ENCODE measurements at places on chromosomes 7 and 10.
A peak's percentile ranks its signal among the peaks of the same experiment; 100 is the strongest.

- DNase-seq, result no peak
Observed at GRCh38 chr10:70668454-70668970, 3.8 kb upstream of the ADAMTS14 start.

- no peak for DNase-seq
Observed at GRCh38 chr10:121076776-121077715, 225.9 kb downstream of the WDR11 start.

DNA sequence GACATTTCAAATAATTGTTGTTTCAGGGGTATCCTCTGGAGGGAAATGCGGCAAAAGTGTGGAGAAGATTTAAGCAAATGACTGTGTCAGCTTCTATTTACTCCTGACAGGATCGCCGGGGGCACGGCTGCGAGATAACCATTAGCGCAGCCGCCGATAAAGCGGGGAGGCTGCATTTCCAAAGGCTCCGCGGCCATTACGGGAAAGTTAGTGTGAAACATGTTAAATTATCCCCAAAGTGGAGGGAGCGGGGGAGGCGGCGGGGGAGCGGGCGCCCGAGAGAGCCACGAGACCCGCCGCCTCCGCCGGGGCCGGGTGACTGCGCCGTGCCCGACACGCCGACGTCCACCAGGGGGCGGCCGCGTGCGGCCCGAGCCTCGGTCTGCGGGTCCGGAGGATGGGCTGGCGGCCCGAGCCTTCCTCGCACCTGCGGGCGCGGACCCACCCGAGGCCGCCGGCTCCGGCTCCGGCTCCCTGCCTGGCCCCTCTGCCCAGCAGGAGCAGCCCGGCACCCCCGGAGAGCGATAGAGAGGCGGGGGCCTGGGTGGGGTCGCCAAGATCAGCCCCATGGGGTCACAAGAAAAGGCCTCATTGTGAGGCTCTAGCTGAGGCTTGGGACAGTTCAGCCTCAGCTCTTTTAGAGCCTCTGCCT lies 74.4 kb upstream of the PAX2 start:
- DNase-seq, result peak; percentile 57

DNA sequence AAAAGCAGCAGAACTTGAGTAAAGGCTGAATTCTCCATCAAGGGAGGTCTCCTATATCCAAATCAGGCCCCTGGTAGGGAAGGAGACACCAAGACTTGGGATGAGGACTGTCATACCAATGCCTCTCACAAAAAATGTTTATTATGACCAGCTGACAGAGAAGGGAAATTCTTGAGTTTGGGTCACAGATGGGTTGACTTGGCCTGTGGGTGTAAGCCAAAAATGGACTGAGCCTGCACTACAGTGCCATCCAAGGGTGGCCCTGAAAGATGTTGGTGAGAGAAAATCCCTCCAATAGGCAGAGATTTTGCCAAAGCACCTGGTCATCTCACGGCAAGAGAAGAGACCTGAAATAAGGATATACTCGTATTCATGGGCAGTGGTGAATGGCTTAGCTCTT lies 27.0 kb upstream of the PPIF start:
- DNase-seq, result no peak

- no peak for DNase-seq
Observed at GRCh38 chr7:83575436-83575835, 73.5 kb downstream of the SEMA3E start.

GRCh38 chr7:142784096-142784495 lies 13.3 kb downstream of the PRSS2 start:
- DNase-seq, result no peak

- DNase-seq, result no peak
Observed at GRCh38 chr7:70392256-70392876, 739.6 kb upstream of the GALNT17 start.

- no peak for DNase-seq
Observed at GRCh38 chr7:130069179-130069977, 956 bp upstream of the KLHDC10 start.

- no peak for DNase-seq
Observed at GRCh38 chr7:134996097-134996550, 9.8 kb downstream of the AGBL3 start.

DNA sequence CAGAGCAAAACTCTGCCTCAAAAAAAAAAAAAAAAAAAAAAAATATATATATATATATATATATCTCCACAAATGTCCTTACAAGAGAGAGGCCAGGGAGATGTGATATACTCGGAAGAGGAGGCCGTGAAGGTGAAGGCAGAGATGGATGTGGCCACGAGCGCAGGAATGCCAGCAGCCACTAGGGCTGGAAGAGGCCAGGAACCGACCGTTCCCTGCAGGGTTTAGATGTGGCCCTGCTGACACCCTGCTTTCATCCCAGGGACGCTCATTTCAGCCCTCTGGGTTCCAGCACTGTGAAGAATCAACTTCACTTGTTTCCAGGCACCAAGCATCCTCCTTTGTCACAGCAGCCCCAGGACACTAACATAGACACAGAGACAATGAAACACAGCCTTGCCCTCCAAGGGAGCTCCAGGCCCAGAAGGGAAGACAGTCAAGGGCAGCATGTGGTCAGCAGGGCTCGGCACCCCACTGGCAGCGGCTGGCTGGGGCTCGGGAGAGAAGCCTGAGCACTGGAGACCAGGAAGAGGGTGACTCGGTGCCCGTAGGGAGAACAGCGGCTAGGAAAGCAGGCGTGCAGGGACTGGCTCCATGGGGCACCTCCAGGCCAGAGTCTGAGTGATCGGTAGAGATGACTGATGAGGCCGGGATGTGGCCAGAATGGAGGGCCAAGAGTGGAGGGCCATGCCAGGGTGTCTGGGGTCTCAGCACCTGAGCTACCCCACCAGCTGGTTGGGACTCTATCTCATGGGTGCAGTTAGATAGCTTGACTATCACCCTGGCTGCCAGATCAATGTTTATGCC lies 7.6 kb downstream of the WDR86 start:
- no peak for DNase-seq

DNA sequence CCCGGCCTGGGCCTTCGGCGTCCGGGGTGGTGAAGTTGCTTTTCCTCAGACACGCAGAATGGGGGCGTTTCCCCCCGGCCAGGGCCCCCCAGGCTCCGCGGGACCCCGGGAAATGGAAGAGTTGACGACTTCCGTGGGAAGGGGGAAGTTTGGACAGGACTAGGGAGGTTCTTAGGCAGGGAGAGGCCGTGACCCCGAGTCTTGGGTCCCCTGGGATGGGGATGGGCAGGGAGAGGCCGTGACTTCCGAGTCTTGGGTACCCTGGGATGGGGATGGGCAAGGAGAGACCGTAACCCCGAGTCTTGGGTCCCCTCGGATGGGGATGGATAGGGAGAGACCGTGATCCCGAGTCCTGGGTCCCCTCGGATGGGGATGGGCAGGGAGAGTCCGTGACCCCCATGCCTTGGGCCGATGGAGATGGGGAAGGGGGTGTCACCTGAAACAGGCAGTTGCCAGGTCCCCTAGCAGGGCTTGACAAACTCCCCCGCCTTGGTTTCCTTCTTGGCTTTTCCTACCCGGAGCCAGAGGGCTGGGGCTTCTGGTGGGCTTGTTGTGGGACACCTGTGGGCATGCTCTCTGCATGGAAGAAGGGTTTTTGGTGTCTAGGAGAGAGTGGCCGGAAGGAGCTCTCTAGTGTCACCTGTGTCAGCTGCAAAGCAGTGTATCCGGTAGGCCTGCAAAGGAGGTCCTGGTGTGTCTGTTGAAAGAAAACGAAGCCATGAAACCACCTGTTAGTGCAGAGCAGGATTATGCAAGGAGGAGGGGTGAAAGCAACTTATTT lies 1.1 kb downstream of the TRRAP start:
- DNase-seq, result no peak

DNA sequence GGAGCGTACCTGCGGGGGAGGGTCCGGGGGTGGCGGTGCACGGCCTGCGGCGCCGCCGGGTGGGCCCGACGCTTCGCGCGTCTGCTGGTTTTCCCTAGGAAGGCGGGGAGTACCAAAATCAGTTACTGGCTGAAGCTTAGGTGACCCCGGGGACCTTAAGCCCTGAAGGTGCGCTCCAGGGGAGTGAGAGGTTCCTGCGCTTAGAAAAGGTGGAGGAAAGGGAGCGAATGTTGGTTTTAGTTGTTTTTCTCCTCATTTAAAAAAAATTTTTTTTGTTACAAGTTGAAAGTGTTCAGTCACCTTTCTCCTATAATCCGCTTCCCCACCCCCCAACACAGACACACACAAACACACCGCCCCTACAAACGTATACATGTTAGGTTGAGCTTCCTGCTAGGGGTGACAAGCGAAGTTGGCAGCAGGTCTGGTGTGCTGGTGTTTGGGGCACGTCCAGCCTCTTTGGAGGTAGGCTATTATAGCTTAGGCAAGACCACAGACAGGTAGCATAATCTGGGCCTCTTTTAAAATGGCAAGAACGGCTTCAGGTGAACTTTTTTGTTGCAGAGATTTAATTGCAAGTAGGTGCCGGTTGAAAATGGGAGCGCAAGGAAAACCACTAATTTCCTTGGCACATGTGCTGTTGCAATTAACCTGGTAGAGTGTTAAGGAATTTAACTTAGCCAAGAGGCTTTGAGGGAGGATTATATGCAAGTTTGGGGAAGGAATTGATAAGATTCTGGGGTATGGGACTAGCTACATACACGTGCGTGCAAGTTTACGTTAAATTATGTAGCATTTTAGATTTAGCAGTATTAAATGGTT lies 945 bp downstream of the ADD3 start:
- no peak for DNase-seq

DNA sequence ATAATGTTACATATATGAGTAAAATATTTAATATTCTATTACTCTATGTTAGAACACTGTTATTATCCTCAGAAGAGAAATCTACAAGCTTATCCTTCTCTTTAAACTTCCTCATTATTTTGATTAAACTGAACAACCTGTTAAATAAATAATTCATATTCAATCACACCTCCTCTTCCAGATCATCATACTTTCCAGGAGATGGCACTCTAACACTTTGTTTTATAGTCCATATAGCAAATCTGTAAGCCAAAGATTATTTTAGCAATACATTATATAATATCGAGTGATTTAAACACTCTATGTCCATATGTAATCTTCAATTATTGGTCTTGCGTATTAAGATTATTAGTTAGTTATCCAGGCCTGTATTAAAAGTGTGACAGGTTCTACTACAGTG lies 694.1 kb downstream of the ANKRD7 start:
- no peak for DNase-seq

- DNase-seq, result no peak
Observed at GRCh38 chr7:97145068-97145467, 27.6 kb downstream of the SDHAF3 start.

DNA sequence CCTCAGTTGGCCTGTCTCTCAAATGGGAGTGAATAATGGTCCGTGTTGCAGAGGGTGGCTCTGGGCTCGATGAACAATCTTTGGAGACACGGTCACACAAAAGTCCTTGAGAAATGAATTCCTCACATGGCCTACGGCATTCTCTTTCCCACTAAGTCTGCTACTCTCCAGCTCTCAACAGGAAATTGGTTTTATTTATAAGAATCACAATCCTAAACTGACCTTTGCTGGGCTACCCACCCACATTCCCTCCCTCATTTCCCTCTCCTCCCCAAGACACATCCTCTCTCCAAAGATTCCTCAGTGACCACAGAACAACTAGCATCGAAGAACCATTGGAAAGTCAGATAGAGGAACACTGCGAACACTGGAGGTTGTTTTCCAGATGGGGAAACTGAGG lies 4.7 kb downstream of the AFAP1L2 start:
- DNase-seq, result no peak

- no peak for DNase-seq
Observed at GRCh38 chr7:4828720-4829383, 33.0 kb downstream of the PAPOLB start.

DNA sequence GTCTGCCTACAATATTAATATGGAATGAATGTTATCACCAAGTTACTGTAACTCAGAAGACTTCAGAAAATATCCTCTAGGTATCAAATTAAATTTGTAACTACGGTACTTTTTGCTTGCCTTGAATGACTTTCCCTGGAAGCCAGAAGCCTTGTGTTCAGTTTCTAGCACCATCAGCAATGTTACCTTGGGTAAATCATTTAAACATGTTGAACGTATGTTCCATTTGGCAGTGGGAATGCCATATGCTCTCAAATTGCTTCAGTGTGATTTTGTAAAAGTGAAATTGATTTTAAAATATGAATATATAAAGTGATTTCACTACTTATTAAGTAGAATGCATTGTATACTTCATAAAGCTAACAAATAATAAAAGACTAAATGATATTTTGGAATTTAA lies 11.2 kb downstream of the RPA3 start:
- no peak for DNase-seq

GRCh38 chr10:30854656-30855055 lies 177.0 kb downstream of the ZNF438 start:
- DNase-seq, result no peak

- no peak for DNase-seq
Observed at GRCh38 chr7:86964973-86965726, 94.3 kb downstream of the ELAPOR2 start.

DNA sequence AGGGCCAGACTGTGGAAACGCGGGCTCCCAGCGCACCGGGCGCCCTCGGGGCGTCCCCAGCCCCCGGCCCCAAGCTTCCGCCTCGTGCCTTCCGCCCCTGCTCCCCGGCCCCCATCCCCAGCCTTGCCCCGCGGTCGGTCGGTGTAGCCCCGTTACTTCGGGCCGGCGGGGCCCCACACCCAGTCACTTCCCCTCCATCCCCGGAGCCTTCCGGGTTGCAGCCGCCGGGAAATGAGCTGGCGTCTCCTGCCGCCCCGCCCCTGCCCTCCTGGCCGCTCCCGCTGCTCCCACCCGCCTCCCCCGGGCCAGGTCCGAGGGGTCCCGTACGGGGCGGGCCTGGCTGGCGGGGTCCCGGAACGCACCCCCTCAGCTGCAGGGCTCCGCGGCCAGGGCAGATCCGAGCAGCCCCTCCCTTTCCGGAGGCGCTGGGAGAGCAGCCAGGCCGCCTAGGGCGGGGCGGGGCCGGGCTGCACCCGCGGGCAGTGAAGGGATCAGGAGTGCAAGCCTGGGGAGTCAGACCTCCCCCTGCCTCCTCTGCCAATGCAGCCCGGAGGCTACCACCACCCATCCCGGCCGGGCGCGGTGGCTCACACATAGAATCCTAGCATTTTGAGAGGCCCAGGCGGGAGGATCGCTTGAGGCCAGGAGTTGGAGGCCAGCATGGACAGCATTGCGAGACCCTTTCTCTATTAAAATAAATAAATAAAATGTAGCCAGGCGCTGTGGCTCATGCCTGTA lies 709 bp downstream of the ARPC1B start:
- DNase-seq, result peak; percentile 30

GRCh38 chr10:57880446-57881227 lies 387.1 kb downstream of the IPMK start:
- no peak for DNase-seq
